ENCODE measurements at places on chromosomes 4 and X.

DNA sequence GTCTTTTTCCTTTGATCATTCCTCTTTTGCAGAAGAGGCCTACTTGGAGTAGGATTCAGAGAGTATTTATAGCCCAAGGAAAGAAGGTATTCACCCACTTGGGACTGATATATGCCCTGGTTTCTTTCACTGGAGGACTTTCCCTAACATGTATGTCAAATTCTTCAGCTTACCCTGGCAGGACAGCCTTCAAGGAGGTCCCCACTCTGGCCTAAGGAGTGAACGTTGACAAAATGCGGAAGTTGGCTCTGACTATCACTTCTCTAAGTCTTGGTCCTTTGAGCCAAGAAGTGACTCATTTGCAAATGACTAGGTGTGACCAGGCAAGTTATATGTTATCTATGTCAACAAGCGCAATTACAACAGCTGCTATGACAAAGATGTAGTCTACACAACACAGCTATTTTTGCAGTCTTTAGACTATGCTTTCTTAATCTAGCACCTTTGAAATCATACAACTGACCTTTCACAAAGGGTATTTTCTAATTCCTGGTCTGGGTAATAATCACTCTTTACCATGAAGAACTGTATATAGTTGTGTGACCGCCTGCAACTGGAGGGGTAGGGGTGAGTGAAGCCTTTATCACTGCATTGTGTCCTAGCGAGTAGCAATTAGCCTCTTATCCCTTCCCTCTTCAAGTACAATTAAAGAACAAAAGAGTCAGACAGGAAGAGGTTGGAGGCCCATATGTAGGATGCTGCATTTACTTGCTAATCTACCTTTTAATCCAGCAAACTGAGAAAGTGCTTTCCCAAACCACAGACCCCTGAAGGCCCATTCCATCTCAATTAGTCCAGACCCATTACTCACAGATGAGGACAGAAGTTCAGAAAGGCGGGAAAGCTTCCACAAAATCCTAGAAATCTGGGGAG lies 50.1 kb downstream of the RASGEF1B start:
- DNase-seq: peak; percentile 84

- DNase-seq: no peak
Observed at GRCh38 chrX:136856551-136856950, 24.0 kb downstream of the RBMX start.

DNA sequence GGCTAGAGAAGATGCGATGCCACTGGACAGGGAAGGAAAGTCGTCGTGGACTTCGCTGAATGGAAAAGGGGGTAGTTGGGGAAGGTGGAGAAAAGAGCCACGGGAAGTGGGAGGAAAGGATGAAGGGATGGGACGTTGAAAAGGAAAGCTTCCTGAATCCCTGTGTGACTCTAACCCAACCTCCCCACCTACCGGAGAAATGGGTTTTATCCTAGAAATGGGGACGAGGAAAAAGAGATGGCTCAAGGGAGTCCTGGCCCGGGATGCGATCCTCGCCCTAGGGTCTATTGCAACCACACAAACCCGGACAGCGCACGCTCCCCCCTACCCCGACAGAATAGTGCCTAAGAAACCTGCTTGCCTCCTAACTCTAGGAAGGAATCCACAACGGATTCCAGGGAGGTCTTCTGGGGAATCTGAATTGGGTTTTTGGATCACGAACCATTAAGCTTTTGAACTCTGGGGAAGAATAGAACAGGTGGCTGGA lies 738 bp upstream of the TSPAN5 start:
- peak; percentile 68 for DNase-seq

DNA sequence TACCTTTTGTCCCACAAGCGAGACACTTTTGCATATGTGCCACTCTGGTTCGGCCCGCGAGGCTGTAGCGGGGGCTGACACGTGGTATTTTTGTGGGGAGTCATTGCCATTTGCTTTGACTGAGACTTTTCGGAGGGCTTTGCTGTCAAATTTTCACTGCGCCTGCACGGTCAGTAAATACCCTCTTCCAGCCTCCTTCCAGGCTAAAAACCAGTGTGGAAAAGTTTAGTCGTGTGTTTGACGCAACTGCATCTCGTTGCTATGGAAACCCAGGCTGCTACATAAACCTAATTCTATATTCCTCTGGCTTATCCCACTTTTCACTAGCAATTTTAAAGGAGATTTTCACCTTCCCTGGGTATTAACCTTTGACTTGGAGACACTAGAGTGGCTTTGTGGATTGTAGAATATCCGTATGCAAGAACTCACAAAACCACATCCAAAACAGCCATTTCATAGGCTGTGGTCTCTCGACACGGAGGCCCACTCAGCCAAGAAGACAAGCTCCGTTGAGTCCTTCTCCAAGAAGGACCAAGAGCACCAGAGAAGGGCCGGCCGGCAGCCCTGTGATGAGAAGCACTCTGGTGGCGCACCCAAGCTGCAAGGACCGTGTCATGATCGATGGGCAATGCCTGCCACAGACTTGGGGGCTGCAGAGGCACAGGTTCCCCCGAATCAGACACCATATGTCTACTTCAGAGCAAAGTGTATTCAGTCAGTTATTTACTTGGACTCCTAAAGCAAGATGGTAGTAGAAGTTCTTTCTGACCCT lies 38.4 kb upstream of the ENPP6 start:
- no peak for DNase-seq

DNA sequence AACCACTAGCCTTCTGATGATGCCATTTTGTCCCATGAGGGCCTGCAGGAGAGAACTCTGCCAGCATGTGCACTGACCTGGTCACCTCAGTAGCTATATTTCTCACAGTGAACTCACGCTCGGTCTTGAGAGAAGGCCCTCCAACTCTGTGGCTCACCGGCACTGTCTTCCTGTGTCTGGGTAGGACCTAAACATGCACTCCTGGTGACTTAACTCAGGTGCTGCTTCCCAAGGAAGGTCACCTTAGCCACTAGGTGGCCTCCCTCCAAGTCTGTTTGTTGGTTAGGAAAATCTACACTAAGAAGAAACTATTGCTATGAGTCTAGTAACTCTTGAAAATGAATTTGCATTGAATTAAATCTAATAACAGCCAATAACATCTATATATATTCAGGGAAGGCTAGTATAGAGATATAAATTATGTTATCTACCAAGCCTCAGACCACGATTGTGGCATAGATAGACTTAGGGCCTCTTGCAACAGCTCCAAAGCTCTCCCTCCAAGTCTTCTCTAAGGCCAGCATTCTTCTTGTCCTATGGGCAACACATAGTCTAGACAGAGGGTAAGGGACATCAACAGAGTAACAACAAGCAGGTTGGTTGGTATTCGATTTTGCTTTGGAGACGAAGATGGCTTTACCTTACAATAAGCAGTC lies 24.7 kb downstream of the TLR10 start:
- peak; percentile 7 for DNase-seq

DNA sequence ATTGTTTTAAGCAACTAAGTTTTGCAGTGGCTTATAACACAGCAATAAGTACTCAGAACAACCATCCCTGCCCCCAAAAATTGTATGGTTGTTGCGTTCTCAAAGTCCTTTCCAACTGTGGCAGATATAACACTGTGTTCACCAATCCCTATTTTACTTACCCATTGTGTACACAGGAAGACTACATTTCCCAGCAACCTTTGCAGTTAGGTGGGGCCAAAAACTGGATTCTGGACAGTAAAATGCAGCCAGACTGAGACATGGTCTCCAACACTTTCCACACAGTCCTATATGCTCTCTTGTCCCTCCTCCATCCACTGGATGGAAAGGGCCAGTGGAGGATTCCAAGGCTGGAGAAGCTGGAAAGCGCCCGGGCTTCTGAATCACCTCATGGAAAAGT lies 523.6 kb downstream of the BCOR start:
- peak; percentile 43 for DNase-seq

DNA sequence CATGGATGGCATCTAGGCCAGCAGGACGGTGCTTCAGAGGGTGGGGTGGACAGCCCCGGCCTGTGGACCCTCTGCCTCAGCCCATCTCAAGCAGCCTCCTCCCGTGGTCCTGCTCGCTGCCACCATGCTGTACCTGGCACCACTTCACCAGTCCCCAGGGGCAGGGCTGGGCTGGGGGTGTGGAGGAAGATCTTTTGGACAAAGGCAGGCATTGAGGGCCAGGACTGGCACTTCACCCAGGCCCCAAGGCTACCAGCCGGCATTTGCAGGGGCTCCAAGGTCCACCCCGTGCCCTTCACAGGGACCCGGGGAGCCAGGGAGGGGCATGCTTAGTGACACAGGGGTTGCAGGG lies 713 bp downstream of the PLXNB3 start:
- DNase-seq: no peak

GRCh38 chr4:5796976-5797375 lies 86.0 kb downstream of the EVC start:
- DNase-seq: no peak

GRCh38 chr4:31964685-31965084 lies 1244.5 kb downstream of the PCDH7 start:
- DNase-seq: no peak

DNA sequence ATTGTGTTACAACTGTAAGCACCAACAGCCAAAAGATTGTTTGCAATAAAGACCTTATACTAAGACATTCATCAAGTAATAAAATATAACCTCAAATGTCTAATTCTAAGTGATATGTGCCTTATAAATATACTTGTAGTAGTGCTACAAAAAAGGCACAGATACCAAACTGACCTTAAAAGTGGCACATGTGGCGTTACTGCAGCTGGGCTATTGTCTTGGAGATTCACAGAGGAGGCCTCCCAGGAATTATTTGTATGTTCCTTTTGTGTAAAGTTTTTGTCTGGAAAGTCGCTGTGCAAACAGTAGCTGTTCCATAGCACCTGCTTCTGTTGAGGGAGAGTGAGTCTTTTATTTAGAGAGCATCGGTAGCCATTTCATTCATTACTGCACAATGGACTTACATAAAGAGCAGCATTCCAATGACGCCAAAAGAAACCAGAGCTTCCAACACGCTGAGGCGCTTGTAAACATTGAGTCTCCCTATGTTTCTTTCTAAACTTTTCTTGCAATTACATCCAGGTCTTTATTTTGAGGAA lies 143.7 kb downstream of the RPA4 start:
- DNase-seq: peak; percentile 0

GRCh38 chrX:110037178-110037577 lies 34.3 kb downstream of the TMEM164 start:
- DNase-seq: peak; percentile 26

GRCh38 chr4:80216100-80216761 lies 18.9 kb downstream of the PRDM8 start:
- no peak for DNase-seq

- peak; percentile 47 for DNase-seq
Observed at GRCh38 chrX:30663322-30663721, 10.1 kb downstream of the GK start.

DNA sequence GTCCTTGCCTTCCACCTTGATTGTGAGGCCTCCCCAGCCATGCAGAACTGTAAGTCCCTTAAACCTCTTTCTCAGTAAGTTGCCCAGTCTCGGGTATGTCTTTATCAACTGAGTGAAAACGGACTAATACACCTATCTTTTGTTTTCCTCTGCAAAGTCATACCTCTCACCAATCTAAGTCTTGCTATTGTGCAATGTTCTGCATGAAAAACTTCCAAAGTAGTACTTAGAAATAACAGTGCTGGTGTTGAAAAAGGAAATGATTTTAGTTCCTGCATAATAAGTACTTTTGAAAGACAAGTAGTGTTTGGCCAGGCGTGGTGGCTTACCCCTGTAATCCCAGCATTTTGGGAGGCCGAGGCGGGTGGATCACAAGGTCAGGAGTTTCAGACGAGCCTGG lies 573.5 kb downstream of the ANKRD50 start:
- no peak for DNase-seq

DNA sequence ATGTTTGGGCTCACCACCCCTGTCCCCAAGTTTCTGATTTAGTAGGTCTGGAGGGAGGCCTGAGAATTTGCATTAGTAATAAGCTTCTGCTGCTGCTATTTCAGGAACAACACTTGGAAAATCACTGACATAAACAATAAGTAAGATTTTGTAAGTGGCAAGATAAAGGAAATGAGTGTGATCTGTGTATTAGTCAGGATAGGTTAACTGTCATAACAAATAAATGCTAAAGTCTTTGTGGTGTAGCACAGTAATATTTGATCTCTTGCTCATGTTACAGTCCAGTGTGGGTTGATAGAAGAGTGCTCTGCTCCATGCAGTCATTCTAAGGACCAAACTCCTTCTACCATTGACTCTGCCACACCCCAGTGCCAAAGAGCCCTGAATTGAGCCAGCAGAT lies 67.0 kb downstream of the NHS start:
- DNase-seq: no peak

DNA sequence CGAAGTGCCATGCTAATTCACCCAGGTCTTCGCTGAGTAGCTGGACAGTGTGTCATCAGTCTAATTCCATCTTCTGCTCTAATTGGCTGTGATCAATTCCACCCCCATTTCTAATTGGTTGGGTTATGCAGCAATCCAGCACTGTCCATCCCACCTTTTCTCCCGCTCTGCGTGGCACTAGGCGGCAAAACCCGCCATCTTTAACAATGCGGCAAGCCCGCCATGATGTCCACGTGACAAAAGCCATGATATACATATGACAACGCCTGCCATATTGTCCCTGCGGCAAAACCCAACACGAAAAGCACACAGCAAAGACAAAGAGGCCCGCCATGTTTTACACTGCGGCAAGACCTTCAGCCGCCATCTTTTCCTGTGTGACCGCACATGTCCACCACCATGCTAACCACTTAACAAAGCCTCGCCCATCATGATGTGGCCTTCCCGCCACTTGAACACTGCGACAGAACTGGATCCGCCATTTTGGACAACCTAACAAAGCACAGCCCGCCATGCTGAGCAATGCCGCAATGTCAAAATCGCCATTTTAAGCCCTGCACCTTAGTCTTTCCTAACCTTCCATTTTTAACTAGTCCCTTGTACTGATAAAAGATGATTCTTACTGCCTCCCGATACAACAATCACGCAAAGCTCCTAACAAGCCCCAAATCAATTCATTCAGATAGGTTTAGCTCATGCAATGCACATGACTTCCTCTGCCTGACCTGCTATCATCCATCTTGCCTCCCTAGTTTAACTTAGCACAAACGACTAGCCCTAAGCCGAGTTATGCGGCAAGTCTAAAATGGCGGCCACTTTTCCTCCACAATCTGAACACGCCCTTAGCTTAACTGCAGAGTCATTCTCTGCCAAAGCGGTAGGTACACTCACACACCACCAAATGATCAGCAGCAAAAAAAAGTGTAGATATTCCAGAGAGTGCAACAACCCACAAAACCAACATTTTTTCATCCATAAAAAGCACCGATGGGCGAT lies 288.3 kb downstream of the CHIC1 start:
- DNase-seq: no peak

- no peak for DNase-seq
Observed at GRCh38 chr4:148852092-148852699, 410.0 kb upstream of the NR3C2 start.

- peak; percentile 5 for DNase-seq
Observed at GRCh38 chr4:98232202-98232601, 29.0 kb upstream of the RAP1GDS1 start.

- DNase-seq: no peak
Observed at GRCh38 chr4:182695842-182696241, 221.3 kb downstream of the DCTD start.

All from NCI-H69 (cell line).